Cardiac ventricle fibroblast (primary cell): ENCODE measurements at places on chromosomes 5 and 9. TPM values are rescaled to one million over a fixed set of nuclear protein-coding genes. Genes with fewer than 3 reads are reported as not detected.

Gene ACER2
- 9.5 and 10.5 TPM in 2 replicates for total RNA-seq

Gene FBXL17
- total RNA-seq: 7.0 and 7.9 TPM in 2 replicates

Gene NPDC1
- 58.8 and 86.1 TPM in 2 replicates for total RNA-seq

Gene SMIM32
- not detected in 2 replicates for total RNA-seq

Gene PCDHA11
- not detected in 2 replicates for total RNA-seq

Gene IL9
- not detected in 2 replicates for total RNA-seq

Gene HMHB1
- total RNA-seq: not detected in 2 replicates
